Left forelimb (tissue), 1 donor: ENCODE measurements at places on chromosomes 3 and 15.

GRCh38 chr3:191362037-191362436 lies 31.7 kb upstream of the UTS2B start:
- no peak for DNase-seq

DNA sequence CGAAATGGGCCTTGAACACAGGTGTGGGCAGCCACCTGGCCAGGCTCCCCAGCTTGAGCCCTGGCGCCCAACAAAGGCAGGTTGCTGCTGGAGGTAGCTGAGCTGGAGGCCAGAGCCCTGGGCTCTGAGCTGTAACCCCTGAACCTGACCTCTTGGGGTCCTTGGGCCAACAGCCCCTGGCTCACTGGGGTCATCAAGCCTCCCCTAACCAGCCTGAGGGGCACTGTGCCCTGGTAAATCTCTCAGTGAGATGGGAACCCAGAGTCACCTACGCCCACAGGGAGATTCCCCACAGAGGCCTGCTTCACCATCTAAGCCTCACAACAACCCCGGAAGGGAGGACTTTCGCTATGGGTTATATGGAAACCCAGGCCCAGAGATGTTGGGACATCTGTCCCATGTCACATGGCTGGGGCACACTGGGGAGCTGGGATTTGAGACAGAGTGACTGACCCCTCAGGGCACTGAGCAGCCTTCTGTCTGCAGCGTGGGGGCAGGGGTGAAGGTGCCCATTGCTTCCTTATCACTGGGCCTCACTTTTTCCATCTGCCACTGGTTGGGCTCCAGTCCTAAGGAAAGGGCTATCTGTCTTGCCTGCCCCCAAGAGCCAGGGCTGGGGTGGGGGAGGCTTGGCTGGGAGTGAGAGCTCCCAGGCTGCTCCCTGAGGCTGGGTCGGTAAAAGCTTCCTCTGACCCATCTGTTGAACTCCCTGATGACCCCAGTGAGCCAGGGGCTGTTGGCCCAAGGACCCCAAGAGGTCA lies 59.1 kb downstream of the IQSEC1 start:
- no peak for DNase-seq

- peak; percentile 80 for DNase-seq
Observed at GRCh38 chr15:85642693-85643066, 152.0 kb downstream of the KLHL25 start.

GRCh38 chr3:116018646-116019045 lies 395.3 kb downstream of the GAP43 start:
- no peak for DNase-seq
